Astrocyte (in vitro differentiated cells and primary cell): ENCODE measurements at places on chromosomes 2 and 18. TPM values are rescaled to one million over a fixed set of nuclear protein-coding genes. Genes with fewer than 3 reads are reported as not detected.

GRCh38 chr2:239289545-239289944, 111.3 kb downstream of the HDAC4 start:
- H3K4me1 ChIP-seq: peaks cover 15% of the 10 kb centered on the region
- no peak overlapping the region for H3K4me3 ChIP-seq
- no peaks in the 10 kb centered on the region for H3K36me3 ChIP-seq
- H3K27me3 ChIP-seq: no peaks in the 10 kb centered on the region

ASB18 gene
- not detected in 2 replicates for total RNA-seq

GRCh38 chr2:120044336-120044735, 31.5 kb downstream of the EPB41L5 start:
- no peak overlapping the region for H3K4me3 ChIP-seq
- no peak for DNase-seq
- H3K36me3 ChIP-seq: no peaks in the 10 kb centered on the region

DNA sequence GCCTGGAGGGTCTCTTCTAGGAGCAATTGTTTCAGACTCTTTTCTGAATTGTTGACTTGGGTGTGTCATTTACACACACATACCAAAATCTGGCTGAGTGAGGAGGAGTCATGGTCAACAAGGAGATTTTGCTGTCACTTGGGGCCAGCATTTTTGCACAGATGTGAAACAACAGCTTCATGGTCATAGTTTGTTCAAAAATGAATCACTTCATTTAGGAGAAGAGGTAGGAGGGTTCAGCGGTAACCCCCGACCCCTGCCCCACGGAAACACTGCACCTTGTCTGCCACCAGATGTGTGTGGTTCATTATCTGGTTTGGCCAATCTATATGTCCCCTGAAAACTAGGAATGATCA, 42.2 kb downstream of the LBH start:
- peak overlapping the region; percentile 70 for H3K27ac ChIP-seq
- H3K36me3 ChIP-seq: no peaks in the 10 kb centered on the region
- no peaks in the 10 kb centered on the region for H3K27me3 ChIP-seq
- no peak overlapping the region for H3K4me3 ChIP-seq

DNA sequence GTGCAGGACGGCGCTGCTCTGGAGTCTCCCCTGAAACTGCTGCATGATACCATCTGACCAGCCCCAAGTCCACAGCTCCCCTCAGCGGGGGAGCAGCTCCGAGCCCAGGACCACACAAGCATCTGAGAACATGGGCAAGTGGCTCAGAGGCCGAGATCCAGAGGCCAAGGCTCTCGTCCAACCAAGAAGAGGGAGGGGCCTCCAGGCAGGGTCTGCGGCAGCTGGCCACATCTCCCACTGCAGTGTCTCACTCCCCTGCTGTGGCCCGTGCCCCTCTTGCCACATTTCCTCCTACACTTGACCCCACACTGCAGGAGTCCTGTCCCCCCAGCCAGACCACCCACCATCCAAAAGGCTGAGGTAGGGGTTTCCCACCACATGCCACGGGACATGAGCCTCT, 50.2 kb downstream of the TFCP2L1 start:
- no peaks in the 10 kb centered on the region for H3K27me3 ChIP-seq
- H3K4me3 ChIP-seq: no peak overlapping the region
- DNase-seq: no peak
- H3K36me3 ChIP-seq: no peaks in the 10 kb centered on the region

CD207 gene
- total RNA-seq: not detected in 2 replicates

DNA sequence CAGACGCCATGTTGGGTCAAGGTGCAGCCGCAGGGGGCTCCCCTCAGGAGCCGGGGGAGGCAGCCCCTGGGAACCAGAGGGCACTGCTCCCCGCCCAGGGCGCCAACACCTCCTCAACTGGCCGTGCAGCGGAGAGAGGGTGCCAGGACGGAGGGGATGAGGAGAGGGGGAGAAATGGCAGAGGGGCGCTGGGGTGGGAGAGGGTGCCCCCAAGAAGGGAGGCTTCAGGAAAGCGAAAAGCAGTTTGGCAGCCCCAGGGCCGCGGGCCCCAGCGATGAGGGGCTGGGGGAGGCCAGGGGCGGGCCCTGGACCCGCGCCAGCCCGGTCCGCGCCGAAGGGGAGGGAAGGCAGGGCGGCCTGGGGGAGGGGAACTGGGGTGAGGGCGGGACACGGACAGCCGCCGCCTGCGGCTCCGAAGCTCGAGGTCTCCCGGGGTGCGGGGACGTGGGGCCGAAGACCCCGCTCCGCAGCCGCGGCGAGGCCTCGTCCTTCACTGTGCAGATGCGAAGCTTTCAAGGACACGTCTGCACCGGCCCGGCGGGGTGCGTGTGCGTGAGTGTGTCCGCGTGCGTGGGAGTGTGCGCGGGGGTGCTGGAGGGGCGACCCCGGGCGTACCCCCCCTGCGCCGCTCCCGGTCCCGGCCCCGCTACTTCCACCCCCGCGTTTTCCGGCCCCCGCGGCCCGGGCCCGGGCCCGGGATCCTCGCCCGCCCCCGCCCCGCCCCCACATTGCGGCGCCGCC, 1.4 kb downstream of the DNMT3A start:
- peaks cover 3% of the 10 kb centered on the region for H3K4me1 ChIP-seq
- no peaks in the 10 kb centered on the region for H3K36me3 ChIP-seq
- H3K27ac ChIP-seq: no peak overlapping the region
- peak overlapping the region; percentile 60 for H3K4me3 ChIP-seq
- DNase-seq: no peak

GRCh38 chr2:70978341-70979179, at the start of gene ANKRD53:
Gene ANKRD53 (plus strand): TSS chr2:70978630. CDS start chr2:70978646, 16 bp downstream.
- no peaks in the 10 kb centered on the region for H3K27me3 ChIP-seq
- peaks cover 17% of the 10 kb centered on the region for H3K4me1 ChIP-seq
- peak within 1 kb of the TSS; percentile 72 for H3K4me3 ChIP-seq
- DNase-seq: no peak

GRCh38 chr2:58925676-58926081, 684.6 kb upstream of the FANCL start:
- peak; percentile 58 for DNase-seq
- H3K4me1 ChIP-seq: peaks cover 22% of the 10 kb centered on the region
- no peak overlapping the region for H3K27ac ChIP-seq
- no peaks in the 10 kb centered on the region for H3K36me3 ChIP-seq
- no peak overlapping the region for H3K4me3 ChIP-seq

ASIC4 gene
- total RNA-seq: 0.39 and 0.70 TPM in 2 replicates

DNA sequence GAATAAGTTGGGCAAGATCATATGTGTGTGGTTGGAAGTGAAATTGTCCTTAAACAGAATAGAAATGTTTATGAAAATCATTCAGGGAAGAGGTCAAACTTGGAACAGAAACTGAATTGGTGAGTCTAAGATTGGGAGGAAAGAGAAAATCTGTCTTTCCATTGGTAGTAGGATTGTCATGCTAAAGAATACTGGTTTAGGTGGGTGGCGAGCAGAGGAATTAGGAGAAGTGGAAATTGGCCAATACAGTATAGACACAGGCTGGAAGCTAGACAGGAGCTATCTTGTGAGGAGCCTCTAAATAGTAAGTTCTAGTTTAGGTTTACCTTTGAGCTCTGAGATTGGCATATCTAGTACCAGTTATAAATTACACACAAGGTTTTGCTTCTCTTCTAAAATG, 80.9 kb upstream of the KYNU start:
- no peaks in the 10 kb centered on the region for H3K36me3 ChIP-seq
- no peak overlapping the region for H3K27ac ChIP-seq
- DNase-seq: no peak
- no peak overlapping the region for H3K4me3 ChIP-seq
- H3K27me3 ChIP-seq: no peaks in the 10 kb centered on the region

DNA sequence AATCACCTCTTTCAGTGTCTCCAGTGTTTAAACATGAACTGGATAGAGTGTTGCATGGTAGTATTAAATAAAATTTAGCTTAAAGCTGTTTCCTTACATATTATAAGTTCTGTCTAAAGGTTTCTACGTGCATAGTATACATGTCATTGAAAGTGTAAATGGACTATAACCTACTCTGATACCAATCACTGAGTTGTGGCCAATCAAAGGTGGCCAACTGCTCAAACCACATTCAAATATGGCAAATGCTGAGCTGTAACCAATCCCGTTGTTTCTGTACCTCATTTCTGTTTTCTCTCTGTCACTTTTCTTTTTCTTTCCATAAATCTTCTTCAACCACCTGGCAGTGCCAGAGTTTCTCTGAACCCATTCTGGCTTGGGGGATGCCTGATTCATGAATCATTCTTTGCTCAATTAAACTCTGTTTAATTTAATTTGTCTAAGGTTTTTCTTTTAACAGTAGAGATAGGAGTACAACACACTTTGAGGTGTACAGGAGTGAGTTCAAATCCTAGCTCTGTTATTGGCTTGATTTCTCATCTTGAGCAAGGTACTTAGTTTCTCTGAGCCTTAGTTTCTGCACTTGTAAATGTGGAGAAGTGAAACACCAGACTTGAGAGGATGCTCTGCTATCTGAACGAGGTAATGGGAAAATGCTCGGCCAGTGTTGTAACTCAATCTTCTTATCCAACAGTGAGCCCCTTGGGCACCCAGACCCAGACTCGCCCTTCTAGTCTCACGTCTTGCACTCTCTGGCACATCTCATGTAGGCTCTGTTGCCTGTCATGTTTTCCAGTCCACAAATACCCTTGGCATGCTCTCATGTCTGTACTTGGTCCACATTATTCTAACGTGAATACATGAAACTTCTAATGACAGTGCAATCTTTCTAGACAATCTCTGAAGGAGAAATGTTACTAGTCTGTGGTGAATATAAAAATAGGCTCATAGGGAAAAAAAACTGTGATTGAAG, 228.0 kb downstream of the PIK3C3 start:
- DNase-seq: peak; percentile 80
- H3K4me1 ChIP-seq: peaks cover 11% of the 10 kb centered on the region
- H3K27ac ChIP-seq: peak overlapping the region; percentile 54
- H3K36me3 ChIP-seq: no peaks in the 10 kb centered on the region
- no peak overlapping the region for H3K4me3 ChIP-seq
- H3K27me3 ChIP-seq: no peaks in the 10 kb centered on the region

- H3K36me3 ChIP-seq: peaks cover 56% of the 10 kb centered on the region
- peaks cover 8% of the 10 kb centered on the region for H3K4me1 ChIP-seq
- H3K27me3 ChIP-seq: no peaks in the 10 kb centered on the region
- no peak for DNase-seq
- H3K4me3 ChIP-seq: no peak overlapping the region
- H3K27ac ChIP-seq: peak overlapping the region; percentile 69
These were observed 14.7 kb downstream of the ZNF142 start for GRCh38 chr2:218644721-218645120.

- no peaks in the 10 kb centered on the region for H3K27me3 ChIP-seq
- H3K36me3 ChIP-seq: no peaks in the 10 kb centered on the region
- no peak overlapping the region for H3K27ac ChIP-seq
These were observed 41.6 kb downstream of the NDC80 start for GRCh38 chr18:2612996-2613395.

DNA sequence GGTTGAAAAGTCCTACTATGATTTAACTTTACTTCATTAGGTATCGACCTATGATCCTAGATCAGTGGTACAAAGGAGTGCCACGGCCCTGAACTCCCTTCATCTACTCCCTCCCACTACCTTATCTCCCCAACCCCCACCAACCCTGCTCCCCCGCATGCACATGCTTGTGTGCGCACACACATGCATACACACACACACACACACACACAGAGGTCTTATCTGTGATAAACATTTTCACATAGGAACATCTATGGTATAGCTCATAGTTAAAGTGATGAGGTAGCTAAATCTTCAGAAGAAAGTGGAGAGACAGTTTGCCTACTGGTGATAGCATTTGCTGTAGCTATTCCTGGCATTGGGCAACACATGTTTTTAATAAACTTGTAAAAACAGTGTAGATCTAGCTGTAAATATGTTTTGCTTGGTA, 471.3 kb downstream of the ZEB2 start:
- no peak overlapping the region for H3K4me3 ChIP-seq
- H3K27ac ChIP-seq: no peak overlapping the region
- no peak for DNase-seq

CDK15 gene
- total RNA-seq: 6.6 and 9.3 TPM in 2 replicates

GRCh38 chr2:240539906-240540305, 17.9 kb downstream of the ANKMY1 start:
- no peaks in the 10 kb centered on the region for H3K27me3 ChIP-seq
- no peak overlapping the region for H3K4me3 ChIP-seq
- no peak for DNase-seq
- no peaks in the 10 kb centered on the region for H3K36me3 ChIP-seq
- H3K4me1 ChIP-seq: no peaks in the 10 kb centered on the region

DNA sequence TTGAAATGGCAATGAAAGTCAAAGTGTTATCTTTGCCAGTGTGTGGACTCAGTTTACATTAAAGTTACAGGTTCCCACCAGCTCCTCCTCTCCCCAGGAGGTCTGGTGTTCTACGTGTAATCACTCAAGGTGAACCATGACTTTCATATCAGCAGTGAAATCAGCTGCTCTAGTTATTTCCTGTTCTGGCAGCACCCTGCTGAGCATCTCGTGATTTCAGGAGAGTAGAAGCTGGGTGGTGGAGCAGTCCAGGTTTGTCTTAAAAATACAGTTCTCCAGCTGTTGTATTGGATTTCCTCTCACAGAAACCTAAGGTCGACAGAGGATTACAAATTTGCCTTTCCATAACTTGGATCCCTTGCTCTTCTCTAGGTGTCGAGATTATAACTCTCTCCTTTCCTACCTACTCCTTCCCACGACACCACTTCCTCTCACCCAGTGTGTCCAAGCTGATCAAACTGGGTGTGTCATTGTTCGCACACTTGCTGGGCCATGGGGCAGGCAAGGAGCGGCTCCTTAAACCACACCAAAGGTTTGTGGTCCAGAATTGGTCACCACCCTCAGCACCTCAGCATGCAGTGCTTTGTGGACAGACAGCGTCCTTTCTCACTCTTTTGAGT, 13.0 kb upstream of the ARHGAP25 start:
- peaks cover 7% of the 10 kb centered on the region for H3K27me3 ChIP-seq
- H3K4me3 ChIP-seq: no peak overlapping the region
- no peak overlapping the region for H3K27ac ChIP-seq
- peak; percentile 6 for DNase-seq

DNA sequence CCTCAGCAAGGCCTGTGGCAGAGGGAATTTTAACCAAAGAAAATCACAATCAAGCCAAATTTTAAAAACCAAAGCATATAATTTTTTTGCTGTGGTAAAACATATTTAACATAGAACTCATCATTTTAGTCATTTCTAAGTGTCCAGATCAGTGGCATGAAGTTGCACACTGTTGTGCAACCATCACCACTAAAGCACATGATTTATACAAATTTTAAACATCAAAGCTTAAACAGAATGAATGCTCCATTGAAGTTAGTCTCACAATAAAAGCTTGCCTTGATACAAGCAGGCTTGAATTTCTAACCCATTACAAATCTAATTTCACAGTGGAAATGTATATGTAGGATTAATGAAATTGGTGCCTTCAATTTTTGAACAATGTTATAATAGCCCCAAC, 31.2 kb downstream of the FTCDNL1 start:
- DNase-seq: no peak
- H3K36me3 ChIP-seq: no peaks in the 10 kb centered on the region
- H3K27ac ChIP-seq: no peak overlapping the region
- H3K4me1 ChIP-seq: no peaks in the 10 kb centered on the region
- no peaks in the 10 kb centered on the region for H3K27me3 ChIP-seq

DNA sequence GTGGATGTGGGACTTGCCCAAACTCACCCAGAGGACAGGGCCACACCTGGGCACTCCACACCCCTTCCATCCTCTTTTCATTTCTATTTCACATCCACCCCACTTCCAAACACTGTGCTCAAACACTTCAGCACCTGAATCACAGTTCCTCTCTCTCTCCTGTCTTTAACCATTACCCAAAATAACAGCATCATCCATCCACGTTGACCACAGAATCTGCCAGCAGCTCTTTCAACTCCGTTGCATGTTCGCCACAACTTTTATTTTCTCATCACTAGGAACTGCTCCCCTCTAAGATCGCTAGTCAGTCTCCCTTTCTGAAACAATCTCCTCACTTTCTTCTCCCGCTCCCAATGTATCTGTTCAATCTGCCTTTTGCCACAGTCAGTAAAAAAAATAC, 121.6 kb upstream of the HNRNPA3 start:
- no peak overlapping the region for H3K4me3 ChIP-seq
- H3K27me3 ChIP-seq: no peaks in the 10 kb centered on the region
- DNase-seq: no peak
- H3K4me1 ChIP-seq: no peaks in the 10 kb centered on the region
- no peaks in the 10 kb centered on the region for H3K36me3 ChIP-seq
